CD4-positive, alpha-beta T cell treated with Interleukin-2 at 100 ng/mL for 4 hours (primary cell): ENCODE measurements at places on chromosomes 5 and 9.

DNA sequence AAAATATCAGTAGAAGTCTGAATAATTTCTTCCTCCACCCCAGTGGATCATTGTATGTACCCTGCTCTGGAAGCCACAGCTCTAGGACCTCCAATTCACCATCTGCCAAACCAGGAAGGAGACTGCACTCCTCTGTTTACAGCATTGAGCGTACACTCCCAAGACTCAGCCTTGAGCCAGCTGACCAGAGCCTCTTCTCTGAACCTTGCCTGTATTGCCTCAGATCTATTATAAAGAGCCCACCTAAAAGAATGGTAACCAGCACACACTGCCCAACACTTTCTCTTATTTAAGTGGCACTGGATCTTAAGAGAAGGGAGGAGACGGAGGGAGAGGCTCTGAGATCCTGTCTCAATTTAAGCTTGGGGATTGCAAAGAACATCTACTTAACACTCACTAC, 217.8 kb upstream of the RASEF start:
- DNase-seq, result no peak

- no peak for DNase-seq
These were observed 27.9 kb downstream of the CDKN2A start for GRCh38 chr9:21966140-21966851.

DNA sequence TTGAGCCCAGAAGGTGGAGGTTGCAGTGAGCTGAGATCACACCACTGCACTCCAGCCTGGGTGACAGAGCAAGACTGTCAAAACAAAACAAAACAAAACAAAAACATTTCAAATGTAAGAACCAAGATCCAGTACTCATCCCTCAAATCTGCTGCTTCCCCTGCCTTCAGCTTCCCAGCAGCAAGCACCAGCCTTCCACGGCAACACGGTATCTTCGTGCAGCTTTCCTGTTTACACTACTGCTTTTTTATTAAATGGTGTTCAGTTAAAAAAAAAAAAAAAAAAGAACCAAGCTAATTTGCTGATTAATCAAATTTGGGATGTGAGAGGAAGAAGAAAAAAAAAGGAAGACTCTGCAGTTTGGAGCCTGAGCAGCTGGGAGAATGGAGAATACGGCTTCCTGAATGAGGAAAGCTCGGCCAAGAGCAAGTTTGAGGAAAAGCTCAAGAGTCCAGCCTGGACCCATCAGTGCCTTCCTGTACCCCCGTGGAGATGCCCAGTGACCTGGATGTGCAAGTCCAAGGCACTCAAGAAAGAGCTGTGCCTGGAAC, 28.0 kb upstream of the SLC2A8 start:
- no peak for DNase-seq

GRCh38 chr5:125202353-125202752, 455.9 kb upstream of the ZNF608 start:
- no peak for DNase-seq

DNA sequence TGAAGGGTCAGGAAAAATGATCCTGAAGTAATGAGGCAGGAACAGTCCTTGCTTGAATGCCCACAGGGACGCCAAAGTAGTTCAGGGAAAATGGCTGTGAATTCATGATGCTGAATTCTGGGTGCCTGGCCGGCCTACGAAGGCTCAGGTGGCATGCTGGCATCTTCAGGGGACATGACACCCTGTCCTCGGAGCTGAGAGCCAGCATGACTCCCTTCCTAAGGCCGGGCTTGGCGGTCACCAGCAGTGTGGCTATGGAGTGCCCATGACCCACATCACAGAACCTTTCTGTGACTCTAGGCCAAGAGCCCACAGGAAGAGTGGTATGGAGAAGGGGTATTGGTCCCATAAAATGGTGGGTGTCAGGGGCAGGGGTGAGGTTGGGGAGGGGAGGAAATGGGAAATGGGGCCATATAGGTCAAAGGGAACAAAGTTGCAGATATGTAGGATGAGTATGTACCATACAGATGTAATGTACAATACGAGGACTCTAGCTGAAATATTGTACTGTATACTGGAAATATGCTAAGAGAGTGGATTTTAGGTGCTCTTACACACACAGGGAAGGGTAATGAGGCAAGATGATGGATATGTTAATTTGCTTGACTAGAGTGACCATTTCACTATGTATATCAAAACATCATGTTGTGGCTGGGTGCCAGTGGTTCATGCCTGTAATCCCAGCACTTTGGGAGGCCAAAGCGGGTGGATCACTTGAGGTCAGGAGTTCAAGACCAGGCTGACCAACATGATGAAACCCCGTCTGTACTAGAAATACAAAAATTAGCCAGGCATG, 202.8 kb upstream of the KLF9 start:
- no peak for DNase-seq

DNA sequence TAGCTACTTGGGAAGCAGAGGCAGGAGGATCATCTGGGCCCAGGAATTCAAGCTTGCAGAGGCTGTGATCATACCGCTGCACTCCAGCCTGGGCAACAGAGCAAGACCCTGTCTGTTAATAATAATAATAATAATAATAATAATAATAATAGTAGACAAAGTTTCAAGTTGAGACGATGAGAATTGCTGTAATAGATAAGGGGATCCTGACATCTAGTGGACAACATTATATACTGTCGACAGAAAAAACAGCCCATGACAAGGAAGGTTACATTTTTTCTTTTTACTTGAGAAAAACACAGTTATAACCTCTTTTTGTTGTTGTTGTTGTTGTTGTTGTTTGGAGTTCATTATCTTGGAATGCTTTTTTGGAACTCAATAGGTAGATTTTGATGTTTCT, 35.3 kb downstream of the NDFIP1 start:
- peak; percentile 48 for DNase-seq

DNA sequence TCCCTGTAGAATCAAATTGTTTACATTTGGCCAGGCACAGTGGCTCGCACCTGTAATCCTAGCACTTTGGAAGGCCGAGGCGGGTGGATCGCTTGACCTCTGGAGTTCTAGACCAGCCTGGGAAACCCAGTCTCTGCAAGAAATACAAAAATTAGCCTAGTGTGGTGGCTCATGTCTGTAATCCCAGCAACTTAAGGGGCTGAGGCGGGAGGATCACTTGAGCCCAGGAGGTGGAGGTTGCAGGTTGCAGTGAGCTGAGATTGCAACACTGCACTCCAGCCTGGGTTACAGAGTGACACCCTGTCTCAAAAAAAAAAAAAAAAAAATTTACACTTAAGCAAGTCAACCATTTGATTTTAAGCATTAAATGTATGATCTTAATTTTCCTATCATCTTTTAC, 17.5 kb upstream of the IQGAP2 start:
- no peak for DNase-seq

- no peak for DNase-seq
These were observed 53.8 kb downstream of the SREK1 start for GRCh38 chr5:66197764-66198405.

DNA sequence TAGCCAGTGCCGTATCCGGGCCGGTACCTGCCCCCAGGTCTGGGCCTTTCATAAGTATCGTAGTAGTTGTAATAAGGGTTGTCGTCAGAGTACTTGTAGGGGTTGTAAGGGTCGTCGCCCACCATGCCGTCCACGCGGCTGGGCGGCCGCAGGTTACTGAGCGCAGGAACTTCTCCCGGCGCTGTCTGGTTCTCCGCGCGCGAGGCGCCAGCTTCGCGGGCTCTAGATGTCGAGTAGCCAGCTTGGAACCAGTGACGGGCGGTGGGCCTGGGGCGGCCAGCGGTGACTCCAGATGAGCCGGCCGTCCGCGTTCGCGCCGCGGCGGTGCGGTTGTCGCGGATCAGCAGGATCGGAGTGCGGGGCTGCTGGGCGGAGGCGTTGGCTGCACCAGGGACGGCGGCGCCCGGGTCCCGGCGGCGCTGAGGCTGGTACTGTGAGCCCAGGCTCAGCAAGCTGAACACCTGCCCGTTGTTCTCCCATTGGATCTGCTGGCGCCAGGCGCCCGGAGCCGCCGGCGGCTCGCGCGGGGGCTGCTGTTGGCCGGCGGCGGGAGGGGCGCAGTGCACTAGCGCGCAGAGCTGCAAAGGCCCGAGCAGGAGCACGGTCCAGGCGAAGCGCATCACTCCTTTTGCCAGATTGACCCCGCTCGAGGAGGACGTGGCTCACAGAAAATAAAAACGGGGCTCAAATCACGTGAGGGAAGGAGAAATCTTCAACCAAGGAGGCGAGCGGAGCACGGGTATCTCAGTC, 518 bp downstream of the LOX start:
- no peak for DNase-seq

- DNase-seq, result no peak
These were observed 4.7 kb downstream of the GADD45G start for GRCh38 chr9:89609426-89610006.

DNA sequence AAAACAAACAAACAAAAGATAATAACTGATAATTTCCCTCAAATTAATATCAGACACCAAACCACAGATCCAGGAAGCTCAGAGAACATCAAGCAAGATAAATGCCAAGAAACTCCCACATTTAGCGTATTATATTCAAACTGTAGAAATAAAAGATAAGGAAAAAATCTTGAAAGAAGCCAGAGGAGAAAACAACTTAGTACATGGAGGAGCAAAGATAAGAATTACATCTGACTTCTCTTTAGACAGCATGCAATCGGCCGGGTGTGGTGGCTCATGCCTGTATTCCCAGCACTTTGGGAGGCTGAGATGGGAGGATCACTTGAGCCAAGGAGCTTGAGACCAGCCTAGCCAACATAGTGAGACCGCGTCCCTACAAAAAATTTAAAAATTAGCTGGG, 17.2 kb upstream of the MLANA start:
- no peak for DNase-seq

DNA sequence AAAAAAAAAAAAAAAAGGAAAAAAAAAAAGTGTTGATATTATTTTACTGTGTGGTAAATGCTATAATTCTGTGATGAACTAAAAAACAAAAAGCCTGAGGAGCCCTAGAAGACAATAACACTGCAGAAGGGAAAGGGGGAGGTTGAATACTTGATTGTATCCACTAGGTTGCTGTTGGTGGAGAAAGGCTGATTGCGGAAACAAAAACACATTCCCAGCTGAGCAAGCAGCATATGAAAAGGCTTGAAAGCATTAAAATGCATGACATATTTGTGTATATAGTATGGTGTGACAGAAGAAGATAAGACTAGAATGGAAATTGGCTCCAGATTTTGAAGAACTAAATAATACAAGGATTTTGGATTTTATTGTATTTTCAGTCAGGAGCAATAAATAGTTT, 8.9 kb downstream of the RABGAP1 start:
- DNase-seq, result no peak
